ENCODE measurements at places on chromosomes 2 and 18. TPM values are rescaled to one million over a fixed set of nuclear protein-coding genes. Genes with fewer than 3 reads are reported as not detected.
A peak's percentile ranks its signal among the peaks of the same experiment; 100 is the strongest.

- no peaks in the 10 kb centered on the region for H3K36me3 ChIP-seq
- no peaks in the 10 kb centered on the region for H3K27me3 ChIP-seq
- DNase-seq: no peak
Measured at GRCh38 chr2:226883296-226883795, 47.5 kb downstream of the RHBDD1 start.

- H3K27ac ChIP-seq: no peak overlapping the region
- no peaks in the 10 kb centered on the region for H3K36me3 ChIP-seq
- H3K4me3 ChIP-seq: no peak overlapping the region
- no peaks in the 10 kb centered on the region for H3K27me3 ChIP-seq
Measured at GRCh38 chr18:12046046-12046750, 47.4 kb upstream of the ANKRD62 start.

GRCh38 chr2:42906111-42906556, 113.8 kb upstream of the HAAO start:
- DNase-seq: no peak
- no peaks in the 10 kb centered on the region for H3K36me3 ChIP-seq
- H3K4me1 ChIP-seq: peaks cover 87% of the 10 kb centered on the region
- peak overlapping the region; percentile 91 for H3K27ac ChIP-seq

DNA sequence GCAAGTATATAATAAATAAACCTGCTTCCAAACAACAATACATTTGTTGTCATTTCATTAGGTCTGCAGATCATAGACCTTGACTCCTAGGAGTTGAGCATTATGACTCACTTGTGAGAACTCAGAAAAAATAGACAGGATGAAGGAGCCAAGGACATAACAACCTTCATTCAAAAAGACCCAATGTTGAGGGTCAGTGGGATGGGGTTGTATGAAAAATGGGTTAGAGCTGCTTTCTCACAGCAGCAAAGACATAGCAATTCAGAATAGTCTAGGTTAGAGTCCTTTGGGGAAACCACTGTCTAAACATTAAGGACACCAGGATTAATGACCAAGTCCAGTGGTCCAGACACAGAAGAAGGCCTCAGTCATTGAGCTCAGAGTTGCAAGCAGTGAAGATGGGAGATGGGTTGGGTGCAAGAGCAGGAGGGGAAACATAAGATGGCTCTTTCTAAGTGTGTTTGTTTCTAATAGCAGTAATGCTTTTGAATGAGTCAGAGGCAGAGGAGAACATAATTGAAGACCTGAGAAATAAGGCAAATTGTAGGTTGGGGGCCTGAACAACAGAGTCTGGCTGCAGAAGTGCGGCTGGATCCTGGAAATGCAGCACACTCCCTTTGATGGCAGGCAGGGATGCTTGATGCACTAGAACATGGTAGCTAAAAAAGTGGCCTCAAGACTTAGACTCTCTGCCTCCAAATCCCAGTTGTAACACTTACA, 3.7 kb upstream of the SERPINB10 start:
- H3K36me3 ChIP-seq: no peaks in the 10 kb centered on the region
- no peak for DNase-seq
- H3K4me3 ChIP-seq: no peak overlapping the region
- H3K4me1 ChIP-seq: no peaks in the 10 kb centered on the region

GRCh38 chr2:26707747-26708146, 15.2 kb downstream of the KCNK3 start:
- peaks cover 53% of the 10 kb centered on the region for H3K4me1 ChIP-seq
- no peak overlapping the region for H3K27ac ChIP-seq
- H3K4me3 ChIP-seq: no peak overlapping the region
- no peak for DNase-seq

- no peaks in the 10 kb centered on the region for H3K4me1 ChIP-seq
- no peak overlapping the region for H3K4me3 ChIP-seq
Measured at GRCh38 chr2:152635635-152636298, 81.5 kb downstream of the PRPF40A start.

GRCh38 chr2:58539973-58540372, 298.8 kb upstream of the FANCL start:
- H3K4me1 ChIP-seq: no peaks in the 10 kb centered on the region
- no peak overlapping the region for H3K27ac ChIP-seq
- no peaks in the 10 kb centered on the region for H3K36me3 ChIP-seq
- no peak for DNase-seq

- no peak overlapping the region for H3K4me3 ChIP-seq
- no peaks in the 10 kb centered on the region for H3K36me3 ChIP-seq
- H3K4me1 ChIP-seq: no peaks in the 10 kb centered on the region
- H3K27ac ChIP-seq: no peak overlapping the region
Measured at GRCh38 chr2:228654707-228655106, 473.2 kb upstream of the SPHKAP start.

DNA sequence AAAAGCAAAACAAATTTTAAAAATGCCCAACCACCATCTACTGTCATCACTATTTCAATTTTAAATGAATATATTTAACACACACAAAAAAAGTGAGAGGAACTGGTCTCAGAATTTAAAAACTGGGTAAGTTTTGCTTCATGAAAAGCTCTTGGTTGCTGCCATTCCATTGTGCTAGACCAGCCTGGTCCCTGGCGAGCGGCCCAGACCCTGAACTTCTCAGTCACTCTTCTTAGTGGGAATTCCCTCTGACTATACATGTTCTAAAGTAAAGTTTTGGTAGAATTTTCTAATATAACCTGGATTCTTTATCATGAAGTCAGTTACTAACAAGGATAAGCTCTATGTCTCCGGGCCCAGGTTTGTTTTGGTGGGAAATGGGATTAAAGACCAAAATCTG, 34.8 kb upstream of the TMEM177 start:
- H3K4me1 ChIP-seq: no peaks in the 10 kb centered on the region
- no peak for DNase-seq
- H3K27ac ChIP-seq: no peak overlapping the region
- H3K27me3 ChIP-seq: no peaks in the 10 kb centered on the region
- H3K4me3 ChIP-seq: no peak overlapping the region
- no peaks in the 10 kb centered on the region for H3K36me3 ChIP-seq

- no peaks in the 10 kb centered on the region for H3K27me3 ChIP-seq
- H3K4me1 ChIP-seq: no peaks in the 10 kb centered on the region
- no peak overlapping the region for H3K27ac ChIP-seq
- DNase-seq: no peak
- no peak overlapping the region for H3K4me3 ChIP-seq
Measured at GRCh38 chr2:202754936-202755335, 116.6 kb downstream of the ICA1L start.

- no peak for DNase-seq
- H3K4me1 ChIP-seq: peaks cover 17% of the 10 kb centered on the region
- H3K27ac ChIP-seq: no peak overlapping the region
Measured at GRCh38 chr2:42245396-42245795, 76.2 kb downstream of the EML4 start.

GRCh38 chr2:98778151-98778550, 47.2 kb upstream of the MGAT4A start:
- H3K36me3 ChIP-seq: no peaks in the 10 kb centered on the region
- H3K27ac ChIP-seq: no peak overlapping the region
- H3K4me1 ChIP-seq: peaks cover 10% of the 10 kb centered on the region
- H3K27me3 ChIP-seq: no peaks in the 10 kb centered on the region
- no peak for DNase-seq
- H3K4me3 ChIP-seq: no peak overlapping the region

DNA sequence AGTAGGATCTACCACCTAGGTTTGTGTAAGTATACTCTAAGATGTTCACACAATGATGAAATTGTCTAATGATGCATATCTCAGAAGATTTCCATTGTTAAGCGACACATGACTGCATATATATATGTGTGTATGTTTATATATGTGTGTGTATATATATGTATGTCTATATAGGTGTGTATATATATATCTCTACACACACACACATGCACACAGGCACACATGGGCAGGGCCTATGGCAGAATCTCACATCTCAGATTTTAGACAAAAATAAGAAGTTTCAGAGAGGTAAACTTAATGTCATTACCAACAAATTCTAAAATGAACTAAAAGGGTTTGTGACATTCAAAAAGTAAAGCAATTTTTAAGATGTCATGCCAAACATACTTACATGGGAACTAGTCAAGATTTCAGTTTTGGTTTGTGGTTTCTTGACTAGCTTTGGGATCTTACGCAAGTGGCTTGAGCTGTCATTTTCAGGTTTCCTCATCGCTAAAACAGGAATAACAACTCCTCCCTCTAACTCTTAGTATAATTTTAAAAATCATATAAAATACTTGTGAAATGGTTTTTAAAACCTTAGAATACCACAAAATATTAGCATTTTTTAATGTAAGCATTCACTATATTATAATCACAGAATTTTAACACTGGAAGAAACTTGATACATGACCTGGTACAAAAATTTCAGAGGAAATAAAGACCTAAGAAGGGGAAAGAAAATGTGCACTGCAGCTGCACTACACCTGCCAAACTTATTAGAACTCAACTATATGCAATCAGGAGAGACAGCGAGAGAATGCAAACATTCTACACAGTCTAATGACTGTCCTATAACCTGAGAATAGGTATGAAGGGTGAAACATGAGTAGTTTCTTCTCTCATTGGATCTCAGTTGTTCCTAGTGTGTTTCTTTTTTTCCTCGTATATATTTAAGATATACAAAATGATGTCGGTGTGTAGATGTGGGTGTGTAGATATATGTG, 75.7 kb downstream of the TTC21B start:
- H3K36me3 ChIP-seq: peaks cover 37% of the 10 kb centered on the region
- no peak for DNase-seq
- no peak overlapping the region for H3K27ac ChIP-seq
- no peak overlapping the region for H3K4me3 ChIP-seq

DNA sequence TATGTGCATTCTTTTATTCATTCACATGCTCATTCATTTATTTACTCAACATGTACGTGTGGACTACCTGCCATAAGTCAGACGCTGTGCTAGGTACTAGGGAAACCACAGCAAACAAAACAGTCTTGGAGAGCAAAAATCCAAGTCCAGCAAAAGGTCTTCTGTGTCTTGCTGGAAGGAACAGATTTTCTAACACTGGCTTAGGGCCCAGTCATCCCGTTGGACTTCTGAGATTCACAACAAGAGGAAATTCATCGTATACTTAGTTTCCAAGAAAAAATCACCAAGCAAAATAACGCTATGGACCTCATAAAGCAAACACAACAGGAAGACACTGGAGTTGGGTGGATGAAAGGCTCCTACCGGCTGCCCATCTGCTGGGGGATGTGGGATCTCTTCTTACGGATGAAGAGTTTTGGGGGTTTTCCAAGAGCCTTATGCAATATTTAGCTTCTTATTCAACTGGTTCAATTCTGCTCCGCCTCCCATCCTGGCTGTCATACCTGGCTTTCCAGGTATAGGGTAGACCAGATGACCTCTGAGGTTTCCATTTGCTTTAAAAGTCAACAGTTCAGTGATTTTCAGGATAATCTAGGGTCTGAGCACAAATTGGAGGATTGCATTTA, 262.7 kb downstream of the HAUS1 start:
- no peak overlapping the region for H3K27ac ChIP-seq
- DNase-seq: no peak
- no peaks in the 10 kb centered on the region for H3K27me3 ChIP-seq

GRCh38 chr2:125455110-125455509, 1200.8 kb upstream of the GYPC start:
- no peaks in the 10 kb centered on the region for H3K4me1 ChIP-seq
- H3K27ac ChIP-seq: no peak overlapping the region
- no peaks in the 10 kb centered on the region for H3K27me3 ChIP-seq

DNA sequence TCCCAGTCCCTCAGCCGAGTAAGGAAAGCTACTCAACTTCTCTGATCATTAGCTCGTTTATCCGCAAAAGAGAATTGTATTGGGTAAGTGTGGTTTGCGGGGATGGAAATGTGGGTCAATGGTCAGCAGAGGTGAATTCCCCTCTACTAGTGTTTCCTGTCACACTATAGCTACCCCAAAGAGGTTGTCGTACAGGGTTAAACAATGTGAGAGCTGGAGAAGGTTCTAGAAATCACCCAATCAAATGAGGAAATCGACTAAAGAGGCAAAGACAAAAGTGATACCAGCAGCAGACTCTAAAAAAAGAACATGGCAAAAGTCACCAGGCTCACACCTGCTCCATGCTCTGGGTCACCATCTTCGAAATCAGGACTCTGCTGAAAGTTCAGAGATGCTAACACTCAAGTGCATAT, 144.7 kb upstream of the ITGA4 start:
- no peak overlapping the region for H3K4me3 ChIP-seq
- H3K27me3 ChIP-seq: no peaks in the 10 kb centered on the region
- no peak for DNase-seq
- H3K27ac ChIP-seq: no peak overlapping the region
- H3K36me3 ChIP-seq: no peaks in the 10 kb centered on the region

- no peak overlapping the region for H3K27ac ChIP-seq
- DNase-seq: no peak
- H3K4me3 ChIP-seq: no peak overlapping the region
- H3K36me3 ChIP-seq: no peaks in the 10 kb centered on the region
- H3K4me1 ChIP-seq: no peaks in the 10 kb centered on the region
Measured at GRCh38 chr2:75482398-75482797, 78.3 kb downstream of the EVA1A start.

DNA sequence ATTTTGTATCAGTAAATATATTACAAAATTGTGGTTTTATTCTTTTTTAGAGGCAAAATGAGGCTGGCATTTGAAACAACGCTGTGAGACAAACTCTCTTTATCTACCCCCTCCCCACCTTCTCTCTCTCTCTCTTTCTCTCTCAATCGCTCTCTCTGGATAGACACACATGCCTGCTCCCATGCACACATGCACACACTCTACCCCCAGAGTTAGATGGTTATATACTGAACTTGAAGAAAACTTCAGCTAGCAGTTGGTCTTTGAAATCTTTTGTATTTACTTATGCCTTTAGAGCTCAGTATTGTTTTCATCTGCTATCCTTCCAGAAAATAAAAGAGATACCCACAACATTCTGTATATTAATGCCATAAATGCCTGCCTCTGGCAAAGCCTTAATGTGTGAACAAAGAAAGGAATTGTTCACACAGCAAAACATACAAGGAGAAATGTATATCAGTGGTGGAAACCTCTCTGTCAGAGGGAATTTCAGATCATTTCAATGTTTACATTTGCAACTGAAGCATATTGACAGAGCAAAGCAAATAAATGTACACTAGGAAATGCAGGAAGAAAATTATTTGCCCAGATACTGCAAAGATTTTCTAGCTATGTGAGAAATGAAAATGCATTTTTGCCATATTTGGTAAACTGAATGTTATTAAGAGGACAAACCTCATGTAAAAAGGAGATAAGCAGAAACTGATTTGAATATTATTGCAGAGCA, 217.0 kb upstream of the UBE2E3 start:
- H3K4me3 ChIP-seq: no peak overlapping the region
- H3K36me3 ChIP-seq: no peaks in the 10 kb centered on the region
- H3K27me3 ChIP-seq: no peaks in the 10 kb centered on the region
- no peak for DNase-seq

The CRYBA2 gene
- not detected for total RNA-seq

The SERPINB10 gene
- not detected for total RNA-seq

The STARD6 gene
- not detected for total RNA-seq

The ALPP gene
- not detected for total RNA-seq

The KIDINS220 gene
- total RNA-seq: 65.8 TPM

The EFR3B gene
- total RNA-seq: 1.2 TPM

The TCF23 gene
- not detected for total RNA-seq

The POTEI gene
- not detected for total RNA-seq
